ENCODE measurements at places on chromosomes 4 and X.

DNA sequence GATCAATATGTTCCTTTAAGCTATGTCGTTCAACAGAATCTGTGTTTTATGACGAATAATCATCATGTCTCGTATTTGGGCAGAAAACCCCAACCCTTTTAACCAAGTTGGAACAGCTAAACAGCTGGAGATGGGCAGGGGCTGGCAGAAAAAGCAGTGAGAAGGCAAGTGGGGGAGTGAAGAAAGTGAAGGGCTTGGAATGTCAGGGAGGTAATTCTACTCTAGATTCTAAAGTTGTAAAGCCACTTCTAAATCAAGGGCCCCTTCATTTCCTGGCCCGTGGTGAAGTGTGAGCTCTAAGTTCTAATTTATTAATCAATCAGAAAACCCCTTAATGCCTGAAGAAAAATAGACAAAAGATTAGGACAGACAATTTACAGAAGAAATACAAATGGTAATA, 20.4 kb downstream of the SASH3 start:
- peaks cover 13% of the 10 kb centered on the region for H3K27me3 ChIP-seq
- no peak overlapping the region for H3K27ac ChIP-seq
- H3K4me1 ChIP-seq, result peaks cover 2% of the 10 kb centered on the region
- peaks cover 18% of the 10 kb centered on the region for H3K36me3 ChIP-seq
- no peak for DNase-seq

DNA sequence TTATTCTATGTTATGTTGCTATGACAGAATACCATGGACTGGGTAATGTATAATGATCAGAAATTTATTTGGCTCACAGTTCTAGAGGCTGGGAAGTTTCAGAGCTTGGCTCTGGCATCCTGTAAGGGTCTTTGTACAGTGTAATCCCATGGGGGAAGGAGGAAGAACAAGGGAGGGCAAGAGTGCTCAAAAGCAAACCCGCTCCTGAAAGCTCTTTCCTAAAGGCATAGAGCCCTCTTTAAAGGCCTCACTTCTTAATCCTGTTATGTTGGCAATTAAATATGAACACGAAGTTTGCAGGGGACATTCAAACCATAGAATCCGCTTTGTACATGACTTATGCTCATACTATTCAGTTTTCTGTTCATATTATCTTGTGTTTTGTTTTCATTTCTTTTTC, 191.3 kb upstream of the CTSO start:
- no peaks in the 10 kb centered on the region for H3K4me1 ChIP-seq
- no peaks in the 10 kb centered on the region for H3K27me3 ChIP-seq
- no peaks in the 10 kb centered on the region for H3K36me3 ChIP-seq
- no peak overlapping the region for H3K4me3 ChIP-seq
- DNase-seq, result no peak

GRCh38 chr4:80361329-80361900, 25.9 kb downstream of the CFAP299 start:
- H3K27ac ChIP-seq, result no peak overlapping the region
- H3K4me1 ChIP-seq, result no peaks in the 10 kb centered on the region
- no peaks in the 10 kb centered on the region for H3K27me3 ChIP-seq
- peak; percentile 61 for DNase-seq

DNA sequence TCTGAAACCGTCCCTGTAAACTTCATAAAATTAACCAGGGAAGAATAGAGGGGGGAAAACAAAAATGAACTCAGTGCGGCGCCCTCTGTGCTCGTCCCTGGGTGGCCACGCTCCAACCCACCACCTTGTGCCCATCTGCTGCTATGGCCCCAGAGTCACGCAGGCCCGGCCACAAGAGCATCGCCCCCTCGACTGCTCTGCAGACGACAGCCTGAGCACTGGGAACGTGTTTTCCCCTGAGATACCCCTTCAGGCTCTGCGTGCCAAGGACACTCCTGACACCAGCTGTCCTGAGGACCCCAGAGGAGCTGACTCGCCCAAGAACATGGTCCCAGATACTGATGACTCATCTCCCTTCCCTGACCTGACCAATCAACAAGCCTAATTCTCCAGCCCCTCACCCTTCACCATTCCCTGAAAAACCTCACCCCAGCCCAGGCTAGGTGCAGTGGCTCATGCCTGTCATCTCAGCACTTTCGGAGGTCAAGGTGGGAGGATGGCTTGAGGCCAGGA, 64.1 kb upstream of the GPR78 start:
- peak overlapping the region; percentile 86 for H3K27ac ChIP-seq
- H3K36me3 ChIP-seq, result no peaks in the 10 kb centered on the region
- no peak for DNase-seq
- no peaks in the 10 kb centered on the region for H3K27me3 ChIP-seq
- peaks cover 23% of the 10 kb centered on the region for H3K4me1 ChIP-seq

DNA sequence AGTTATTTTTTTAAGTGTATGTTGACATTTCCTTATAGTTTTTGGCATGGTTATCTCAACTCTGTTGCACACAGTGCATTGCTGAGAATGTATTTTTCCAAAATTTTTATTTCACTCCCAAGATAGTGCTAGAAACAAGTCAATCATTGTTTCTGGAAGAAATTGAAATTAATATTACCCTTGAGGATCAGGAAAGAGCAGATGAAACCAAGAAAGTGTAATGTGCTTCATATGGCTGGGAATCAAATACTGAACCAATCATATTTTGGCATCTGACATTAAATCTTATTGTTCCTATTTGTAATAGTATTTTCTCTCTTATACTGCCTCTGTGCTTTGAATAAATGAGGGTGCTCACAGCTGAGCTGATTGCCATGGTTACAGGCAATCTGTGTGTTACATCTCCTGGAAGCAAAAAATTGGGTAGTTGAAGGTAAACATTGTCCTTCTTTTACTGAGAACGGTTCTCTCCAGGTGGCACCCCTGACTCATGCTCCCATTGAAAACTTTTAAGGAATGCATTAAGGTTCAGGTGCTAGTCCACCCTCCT, 358.2 kb upstream of the NR3C2 start:
- peak; percentile 76 for DNase-seq
- H3K27ac ChIP-seq, result no peak overlapping the region
- no peak overlapping the region for H3K4me3 ChIP-seq
- H3K4me1 ChIP-seq, result no peaks in the 10 kb centered on the region
- no peaks in the 10 kb centered on the region for H3K36me3 ChIP-seq

DNA sequence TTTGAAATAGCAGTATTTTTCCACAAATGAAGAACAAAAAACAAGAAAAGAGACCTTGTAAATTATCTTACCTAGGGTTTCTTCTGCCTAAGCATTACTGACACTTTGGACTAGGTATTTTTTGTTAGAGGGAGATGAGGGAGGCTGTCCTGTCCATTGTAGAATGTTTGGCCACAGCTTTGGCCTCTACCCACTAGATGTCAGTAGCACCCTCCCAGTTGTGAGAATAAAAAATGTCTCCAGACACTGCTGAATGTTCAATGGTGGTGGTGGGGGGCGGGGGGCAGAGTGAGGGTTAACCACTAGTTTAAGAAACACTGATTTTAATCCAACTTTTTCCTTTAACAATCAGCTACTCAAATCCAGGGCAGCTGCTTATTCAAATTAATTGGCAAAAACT, 25.8 kb downstream of the OTUD4 start:
- H3K27me3 ChIP-seq, result no peaks in the 10 kb centered on the region
- no peak overlapping the region for H3K4me3 ChIP-seq
- peak; percentile 45 for DNase-seq
- no peaks in the 10 kb centered on the region for H3K4me1 ChIP-seq

GRCh38 chr4:18049446-18049845, 27.9 kb upstream of the LCORL start:
- no peak overlapping the region for H3K27ac ChIP-seq
- no peak overlapping the region for H3K4me3 ChIP-seq
- no peaks in the 10 kb centered on the region for H3K27me3 ChIP-seq
- DNase-seq, result no peak
- H3K36me3 ChIP-seq, result no peaks in the 10 kb centered on the region
- H3K4me1 ChIP-seq, result no peaks in the 10 kb centered on the region

GRCh38 chrX:35625714-35626113, 172.4 kb upstream of the MAGEB16 start:
- no peak overlapping the region for H3K4me3 ChIP-seq
- no peaks in the 10 kb centered on the region for H3K27me3 ChIP-seq
- no peaks in the 10 kb centered on the region for H3K36me3 ChIP-seq
- H3K27ac ChIP-seq, result no peak overlapping the region
- H3K4me1 ChIP-seq, result no peaks in the 10 kb centered on the region
- DNase-seq, result no peak

DNA sequence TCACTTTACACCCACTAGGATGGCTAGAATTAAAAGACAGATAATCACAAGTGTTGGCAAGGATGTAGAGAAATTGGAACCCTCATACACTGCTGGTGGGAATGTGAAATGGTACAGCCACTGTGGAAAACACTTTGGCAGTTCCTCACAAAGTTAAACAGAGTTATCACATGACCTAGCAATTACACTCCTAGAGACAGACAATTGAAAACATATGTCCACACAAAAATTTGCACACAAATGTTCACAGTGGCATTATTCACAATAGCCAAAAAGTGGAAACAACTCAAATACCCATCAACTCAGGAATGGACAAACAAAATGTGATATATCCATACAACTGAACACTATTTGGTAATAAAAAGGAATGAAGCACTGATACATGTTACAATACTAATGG, 5.7 kb downstream of the ZNF280C start:
- no peak overlapping the region for H3K4me3 ChIP-seq
- DNase-seq, result peak; percentile 26
- no peaks in the 10 kb centered on the region for H3K36me3 ChIP-seq
- no peaks in the 10 kb centered on the region for H3K4me1 ChIP-seq

GRCh38 chrX:115690511-115691216, 129.7 kb downstream of the PLS3 start:
- peaks cover 41% of the 10 kb centered on the region for H3K27me3 ChIP-seq
- DNase-seq, result peak; percentile 89
- H3K36me3 ChIP-seq, result no peaks in the 10 kb centered on the region
- H3K4me3 ChIP-seq, result no peak overlapping the region
- H3K4me1 ChIP-seq, result no peaks in the 10 kb centered on the region

DNA sequence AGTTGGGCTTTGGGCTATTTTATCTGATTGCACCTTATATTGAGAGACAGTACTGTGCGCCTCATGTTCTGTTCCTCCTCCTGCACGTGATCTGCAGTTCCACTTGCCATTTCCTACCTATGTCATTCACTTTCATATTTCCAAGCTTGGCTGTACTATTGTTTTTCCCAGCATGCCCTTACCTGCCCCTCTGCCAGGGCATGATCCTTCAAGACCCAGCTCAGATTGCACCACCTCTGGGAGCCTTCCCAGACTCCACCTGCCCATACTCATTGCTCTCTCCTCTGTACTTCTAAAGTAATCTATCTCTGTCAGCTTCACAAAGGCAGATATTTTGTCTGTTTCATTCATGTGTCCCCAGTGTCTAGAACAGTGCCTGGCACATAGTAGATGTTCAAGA, 11.6 kb downstream of the SLC25A5 start:
- H3K4me1 ChIP-seq, result peaks cover 2% of the 10 kb centered on the region
- DNase-seq, result no peak
- H3K4me3 ChIP-seq, result no peak overlapping the region
- H3K36me3 ChIP-seq, result no peaks in the 10 kb centered on the region
- no peak overlapping the region for H3K27ac ChIP-seq

DNA sequence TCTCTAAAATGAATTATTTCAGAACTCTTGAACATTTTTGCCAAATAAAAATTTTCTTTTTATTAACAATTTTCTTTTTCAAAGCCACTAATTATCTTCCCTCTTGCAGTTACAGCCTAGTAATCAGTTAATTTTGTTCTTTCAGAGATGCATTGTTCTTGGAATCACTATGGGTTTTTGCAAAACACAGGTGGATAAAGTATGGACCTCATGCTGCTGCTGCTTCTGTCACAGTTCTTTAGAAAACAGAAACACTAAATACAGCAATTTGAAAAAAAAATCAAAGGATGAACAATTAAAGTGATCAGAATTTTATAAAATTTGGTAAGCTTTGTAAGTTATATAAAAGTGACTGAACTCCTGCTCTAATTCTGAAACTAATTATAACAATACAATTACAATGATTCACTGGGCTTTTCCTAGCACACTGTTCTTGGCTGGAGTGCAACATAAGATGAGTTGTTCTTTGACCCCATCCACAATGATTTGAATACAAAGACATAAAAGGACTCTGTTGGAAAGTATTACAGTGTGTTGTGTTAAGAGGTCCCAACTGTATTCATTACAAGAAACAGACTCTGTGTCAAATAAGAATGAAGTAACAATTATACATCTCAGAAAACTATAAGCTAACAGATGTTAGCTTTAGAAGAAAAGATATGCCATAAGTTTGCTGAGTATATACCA, 59.4 kb upstream of the GK2 start:
- H3K4me1 ChIP-seq, result no peaks in the 10 kb centered on the region
- H3K36me3 ChIP-seq, result no peaks in the 10 kb centered on the region
- H3K27me3 ChIP-seq, result no peaks in the 10 kb centered on the region
- peak; percentile 80 for DNase-seq

GRCh38 chrX:130628516-130628915, 226.7 kb downstream of the RBMX2 start:
- no peaks in the 10 kb centered on the region for H3K4me1 ChIP-seq
- no peak for DNase-seq
- H3K27ac ChIP-seq, result no peak overlapping the region
- H3K4me3 ChIP-seq, result no peak overlapping the region
- H3K27me3 ChIP-seq, result peaks cover 14% of the 10 kb centered on the region

DNA sequence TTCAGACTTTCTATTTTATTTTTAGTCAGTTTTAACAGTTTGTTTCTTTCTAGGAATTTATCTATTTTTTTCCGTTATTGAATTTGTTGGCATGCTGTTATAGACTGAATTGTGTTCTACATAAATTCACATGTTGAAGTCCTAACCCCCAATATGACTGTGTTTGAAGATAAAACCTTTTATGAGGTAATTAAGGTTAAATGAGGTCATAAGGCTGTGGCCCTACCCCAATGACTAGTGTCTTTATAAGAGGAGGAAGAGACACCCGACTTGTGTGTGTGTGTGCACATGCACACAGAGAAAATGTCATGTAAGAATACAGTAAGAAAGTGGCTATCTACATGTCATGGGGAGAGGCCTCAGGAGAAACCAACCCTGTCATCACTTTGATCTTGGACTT, 146.3 kb downstream of the BRWD3 start:
- H3K4me1 ChIP-seq, result no peaks in the 10 kb centered on the region
- H3K36me3 ChIP-seq, result no peaks in the 10 kb centered on the region
- no peak for DNase-seq
- no peaks in the 10 kb centered on the region for H3K27me3 ChIP-seq

- peaks cover 13% of the 10 kb centered on the region for H3K4me1 ChIP-seq
- DNase-seq, result peak; percentile 89
- no peaks in the 10 kb centered on the region for H3K27me3 ChIP-seq
These were observed 151.8 kb downstream of the SLC7A11 start for GRCh38 chr4:138090150-138090917.

DNA sequence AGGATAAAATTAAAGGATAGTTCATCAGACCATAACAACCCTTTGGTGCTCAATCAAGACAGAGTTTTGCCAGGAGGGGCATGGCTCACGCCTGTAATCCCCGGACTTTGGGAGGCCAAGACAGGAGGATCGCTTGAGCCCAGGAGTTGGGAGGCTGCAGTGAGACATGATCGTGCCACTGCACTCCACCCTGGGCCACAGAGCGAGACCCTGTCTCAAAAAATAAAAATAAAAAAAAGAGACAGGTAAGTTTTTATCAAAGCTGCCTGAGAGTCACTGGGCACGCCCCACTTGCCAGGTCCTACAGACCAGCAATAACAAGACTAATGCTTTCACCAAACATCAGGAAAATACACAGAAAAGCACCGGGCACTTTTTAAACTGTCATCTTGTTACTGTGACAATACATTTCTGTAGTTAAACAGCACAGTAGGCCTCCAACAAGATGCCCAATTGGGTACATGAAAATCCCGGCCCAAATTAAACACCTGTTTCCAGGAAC, 765 bp downstream of the CFAP97 start:
- peaks cover 18% of the 10 kb centered on the region for H3K4me1 ChIP-seq
- no peak for DNase-seq
- no peaks in the 10 kb centered on the region for H3K36me3 ChIP-seq
- H3K4me3 ChIP-seq, result peak overlapping the region; percentile 39
- H3K27ac ChIP-seq, result peak overlapping the region; percentile 92
- peaks cover under 1% of the 10 kb centered on the region for H3K27me3 ChIP-seq

Data from muscle of leg (tissue), 16 donors.